ENCODE measurements at places on chromosomes 5 and 9. TPM values are rescaled to one million over a fixed set of nuclear protein-coding genes. Genes with fewer than 3 reads are reported as not detected.

Gene NMUR2
- total RNA-seq: 0.22 TPM

Gene RLN1
- total RNA-seq: 0.82 TPM

Gene HMMR
- total RNA-seq: 8.6 TPM

Gene GPR150
- not detected for total RNA-seq

Gene MLANA
- 27.2 TPM for total RNA-seq

Gene ANKRD31
- 1.5 TPM for total RNA-seq

Gene IL5
- not detected for total RNA-seq

Gene MELK
- total RNA-seq: 9.2 TPM

Gene ADAMTS13
- total RNA-seq: 5.1 TPM

Gene CYLC2
- not detected for total RNA-seq

Gene BARX1
- not detected for total RNA-seq

Gene PTPDC1
- 21.9 TPM for total RNA-seq

Gene SH3PXD2B
- 22.8 TPM for total RNA-seq

Gene LIX1
- total RNA-seq: 3.2 TPM

Gene CD14
- 22.0 TPM for total RNA-seq

Gene PCDHA6
- total RNA-seq: 5.6 TPM

Gene C5orf52
- not detected for total RNA-seq

Gene SEMA6A
- 65.3 TPM for total RNA-seq

Gene CRHBP
- total RNA-seq: 3.2 TPM

Gene SPINK6
- not detected for total RNA-seq

Gene SLCO6A1
- not detected for total RNA-seq

Gene PCDHGA7
- 11.2 TPM for total RNA-seq

Gene EGFL7
- total RNA-seq: 36.1 TPM

Gene GPX8
- total RNA-seq: 58.7 TPM

Gene TRAF1
- 6.2 TPM for total RNA-seq

Gene RLN2
- total RNA-seq: not detected

Gene SLC6A18
- total RNA-seq: not detected

Data from camera-type eye (tissue), 1 donor.